ENCODE measurements at places on chromosomes 3 and 15. TPM values are rescaled to one million over a fixed set of nuclear protein-coding genes. Genes with fewer than 3 reads are reported as not detected.
A peak's percentile ranks its signal among the peaks of the same experiment; 100 is the strongest.

The CCR2 gene
- total RNA-seq: not detected

- no peaks in the 10 kb centered on the region for H3K36me3 ChIP-seq
- peaks cover 17% of the 10 kb centered on the region for H3K4me1 ChIP-seq
- no peak overlapping the region for H3K27ac ChIP-seq
- H3K27me3 ChIP-seq: no peaks in the 10 kb centered on the region
Observed at GRCh38 chr15:31141792-31142191, 40.3 kb upstream of the TRPM1 start.

DNA sequence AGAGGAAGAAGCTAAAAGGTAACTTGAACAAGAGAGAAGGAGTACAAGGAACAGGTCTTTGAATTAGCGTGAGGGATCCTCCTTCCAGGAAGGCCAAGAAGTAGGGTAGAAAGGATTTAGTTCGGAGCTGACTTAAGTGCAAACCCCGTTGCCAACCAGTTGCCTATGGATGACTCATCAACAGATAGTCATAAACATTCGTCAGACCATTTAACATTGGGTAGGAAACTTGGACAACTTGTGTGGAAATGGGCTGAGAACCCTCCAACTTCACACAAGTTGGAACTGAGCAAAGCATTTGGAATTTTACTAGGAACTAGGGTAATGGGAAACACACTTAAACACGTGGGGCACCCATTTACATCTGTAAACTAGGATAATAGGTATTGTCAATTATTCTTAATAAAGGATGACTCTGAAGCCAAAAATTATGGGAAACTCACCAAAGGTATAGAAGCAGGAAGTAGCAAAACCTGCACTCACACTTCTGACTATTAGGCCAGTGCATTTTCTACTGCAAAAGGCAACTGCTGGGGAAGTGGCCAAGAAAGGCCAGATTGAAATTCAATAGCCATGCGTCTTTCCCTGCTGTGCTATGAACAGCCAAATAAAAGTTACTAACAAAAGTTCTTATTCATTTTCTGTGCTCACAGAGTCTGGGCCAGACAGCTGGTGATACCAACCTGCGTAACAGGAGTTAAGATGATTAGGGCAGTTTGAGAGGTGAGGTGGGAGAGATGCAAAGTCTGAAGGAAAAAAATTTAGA, 174.5 kb upstream of the TMC3 start:
- no peak overlapping the region for H3K27ac ChIP-seq
- no peak for DNase-seq
- no peak overlapping the region for H3K4me3 ChIP-seq
- no peaks in the 10 kb centered on the region for H3K36me3 ChIP-seq
- peaks cover 4% of the 10 kb centered on the region for H3K4me1 ChIP-seq
- H3K27me3 ChIP-seq: peaks cover 3% of the 10 kb centered on the region

GRCh38 chr15:52790169-52790708, at the start of gene ONECUT1:
TSS of gene ONECUT1 (minus strand) at chr15:52790336. CDS start at chr15:52789884, 452 bp downstream.
- H3K36me3 ChIP-seq: peaks cover 16% of the 10 kb centered on the region
- peaks cover 52% of the 10 kb centered on the region for H3K4me1 ChIP-seq
- DNase-seq: peak; percentile 75
- peak within 1 kb of the TSS; percentile 90 for H3K4me3 ChIP-seq
- peaks cover 40% of the 10 kb centered on the region for H3K27me3 ChIP-seq

The CATSPER2 gene
- total RNA-seq: 2.8 TPM

Data from neural crest cell (in vitro differentiated cells).